ENCODE measurements at places on chromosomes 2 and 18. TPM values are rescaled to one million over a fixed set of nuclear protein-coding genes. Genes with fewer than 3 reads are reported as not detected.

HTR2B gene
- 0.24 TPM for total RNA-seq

MTCL1 gene
- total RNA-seq = 9.0 TPM

ATP9B gene
- total RNA-seq = 13.7 TPM

CD207 gene
- total RNA-seq = not detected

GATA6 gene
- total RNA-seq = 56.0 TPM

C2orf81 gene
- 0.62 TPM for total RNA-seq

NEU2 gene
- not detected for total RNA-seq

MCEE gene
- 38.3 TPM for total RNA-seq

PROC gene
- not detected for total RNA-seq

DNAH6 gene
- 0.08 TPM for total RNA-seq

CLEC4F gene
- 0.08 TPM for total RNA-seq
